ENCODE measurements at places on chromosomes 16 and 17.
A peak's percentile ranks its signal among the peaks of the same experiment; 100 is the strongest.

- DNase-seq = no peak
Observed at GRCh38 chr16:80323187-80323807, 217.5 kb upstream of the DYNLRB2 start.

GRCh38 chr17:76968707-76969597, 100.7 kb downstream of the MGAT5B start:
- DNase-seq = peak; percentile 7

- no peak for DNase-seq
Observed at GRCh38 chr16:68490829-68491575, 42.7 kb upstream of the SMPD3 start.

- no peak for DNase-seq
Observed at GRCh38 chr17:39835038-39835786, 28.9 kb downstream of the IKZF3 start.

- no peak for DNase-seq
Observed at GRCh38 chr17:28402224-28402630, 3.8 kb downstream of the SLC46A1 start.

DNA sequence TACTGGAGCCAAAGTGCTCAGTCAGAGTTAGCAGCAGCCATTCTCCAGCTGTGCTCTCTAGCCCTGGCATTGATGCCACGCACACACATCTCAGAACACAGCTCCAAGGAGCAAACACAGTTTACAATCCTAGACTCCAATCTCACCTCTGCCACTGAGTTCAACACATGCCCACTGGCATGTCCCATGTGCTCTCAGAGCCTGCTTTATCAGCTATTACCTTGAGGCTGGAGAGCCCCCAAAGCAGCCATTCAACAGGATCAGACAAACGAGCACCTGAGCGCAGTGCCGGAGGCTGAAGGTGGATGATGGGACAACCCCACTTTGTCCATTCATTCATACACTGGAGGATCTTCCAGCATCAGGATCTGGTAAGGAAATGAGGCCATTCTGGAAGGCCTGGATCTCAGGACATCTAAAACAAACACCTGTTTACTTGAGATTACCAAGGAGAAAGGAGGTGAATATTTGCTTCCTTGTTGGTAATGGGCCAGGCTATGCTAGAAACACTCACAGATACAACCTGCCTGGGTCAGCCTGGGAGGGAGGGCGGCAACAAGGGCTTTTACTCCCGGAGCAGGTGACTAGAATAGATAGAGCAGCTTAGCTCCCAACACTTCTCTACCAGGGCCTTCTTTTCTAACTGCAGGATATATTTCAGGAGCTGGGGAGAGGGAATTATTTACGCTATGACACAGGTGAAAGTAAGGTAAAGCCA, 25.4 kb downstream of the RANBP10 start:
- no peak for DNase-seq

DNA sequence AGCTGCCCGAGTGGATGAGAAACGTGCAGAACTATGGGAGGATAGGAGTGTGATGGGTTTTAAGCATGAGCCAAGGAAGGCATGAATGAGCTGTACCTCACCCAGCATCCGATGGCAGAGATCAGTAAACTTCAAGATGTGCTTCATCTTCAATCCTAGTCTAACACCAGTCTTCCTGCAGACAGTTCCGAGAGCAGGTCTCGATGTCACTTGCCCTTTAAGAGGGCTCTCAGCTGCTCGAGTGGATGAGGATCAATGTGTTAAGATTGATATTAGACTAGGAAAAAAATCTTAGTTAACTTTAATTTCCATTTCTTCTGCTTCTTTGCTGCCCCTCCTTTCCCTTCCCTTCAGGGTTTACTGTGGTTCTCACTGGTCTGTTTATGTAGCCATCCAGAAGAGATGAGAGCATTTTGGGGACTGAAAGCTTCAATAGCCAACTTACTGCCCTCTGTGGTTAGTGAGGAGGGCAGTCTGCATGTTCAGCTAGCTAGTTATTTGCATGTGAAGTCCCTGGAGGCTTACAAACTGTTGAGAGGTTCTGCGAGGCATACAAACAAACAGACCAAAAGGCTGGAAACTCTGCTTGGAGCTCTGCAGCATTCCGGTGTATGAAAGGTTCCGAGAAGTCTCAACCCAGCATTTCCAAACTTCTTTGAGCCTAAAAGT, 15.3 kb downstream of the KLHL36 start:
- no peak for DNase-seq

DNA sequence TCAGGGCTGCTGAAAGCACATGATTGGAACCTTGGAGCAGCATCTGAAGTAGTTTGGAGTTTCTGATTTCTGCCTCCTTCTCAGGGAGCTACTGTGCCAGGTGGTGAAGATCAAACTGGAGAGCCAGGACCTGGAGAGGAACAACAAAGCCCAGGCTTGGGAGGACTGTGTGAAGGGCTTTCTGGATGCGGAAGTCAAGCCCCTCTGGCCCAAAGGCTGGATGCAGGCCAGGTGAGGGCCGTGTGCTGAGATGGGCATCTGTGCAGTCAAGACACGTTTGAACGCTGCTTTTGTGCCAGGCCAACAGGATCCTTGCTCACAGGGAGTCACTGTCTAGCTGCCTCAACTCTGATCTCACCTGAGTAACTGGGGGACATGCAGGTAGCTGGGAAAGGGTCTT, 23.8 kb downstream of the UBN1 start:
- DNase-seq = no peak

- no peak for DNase-seq
Observed at GRCh38 chr16:29663016-29663806, at the start of gene SPN. Gene SPN (plus strand): TSS chr16:29663247. CDS start chr16:29663729, 482 bp downstream.

- DNase-seq = no peak
Observed at GRCh38 chr17:10077561-10078299, 120.7 kb downstream of the GAS7 start.

- DNase-seq = no peak
Observed at GRCh38 chr16:69179328-69180010, 7.5 kb upstream of the SNTB2 start.

DNA sequence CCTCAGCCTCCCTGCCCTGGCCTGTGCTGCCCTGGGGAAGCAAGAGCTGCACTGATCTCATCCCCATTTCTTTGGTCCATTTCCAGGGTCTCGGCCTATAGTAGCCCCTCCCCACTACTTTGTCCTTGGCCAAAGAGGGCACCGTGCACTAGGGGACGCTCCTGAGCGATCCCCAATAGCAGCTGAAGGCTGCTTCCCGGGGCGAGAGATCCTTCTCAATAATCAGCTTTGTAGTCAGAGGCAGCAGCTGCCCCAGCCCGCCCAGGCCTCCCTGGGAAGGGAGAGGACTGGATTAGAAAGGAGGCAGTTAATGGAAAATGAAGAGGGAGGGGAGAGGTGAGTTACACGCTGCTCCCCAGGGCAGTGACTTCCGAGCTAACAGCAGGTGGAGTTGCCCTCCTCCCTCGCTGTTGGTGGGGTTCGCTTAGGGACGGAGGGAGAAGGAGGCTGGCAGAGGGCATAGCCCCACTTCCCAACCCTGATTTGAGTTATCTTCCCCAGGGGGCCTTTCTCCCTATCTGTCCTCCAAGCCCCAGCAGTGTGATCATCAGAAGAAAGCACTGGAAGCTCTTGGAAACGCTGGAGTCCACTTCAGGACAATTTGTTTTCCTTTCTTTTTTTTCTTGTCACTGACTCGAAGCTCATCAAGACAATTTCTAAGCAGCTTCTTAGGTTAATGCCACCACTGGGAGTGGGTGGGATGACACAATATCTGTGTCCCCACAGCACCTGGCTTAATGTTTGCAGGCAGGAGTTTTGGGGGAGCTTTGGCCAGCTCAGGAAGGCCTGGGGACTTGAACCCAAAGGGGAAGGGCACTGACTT, 2.6 kb downstream of the MXRA7 start:
- DNase-seq = no peak

DNA sequence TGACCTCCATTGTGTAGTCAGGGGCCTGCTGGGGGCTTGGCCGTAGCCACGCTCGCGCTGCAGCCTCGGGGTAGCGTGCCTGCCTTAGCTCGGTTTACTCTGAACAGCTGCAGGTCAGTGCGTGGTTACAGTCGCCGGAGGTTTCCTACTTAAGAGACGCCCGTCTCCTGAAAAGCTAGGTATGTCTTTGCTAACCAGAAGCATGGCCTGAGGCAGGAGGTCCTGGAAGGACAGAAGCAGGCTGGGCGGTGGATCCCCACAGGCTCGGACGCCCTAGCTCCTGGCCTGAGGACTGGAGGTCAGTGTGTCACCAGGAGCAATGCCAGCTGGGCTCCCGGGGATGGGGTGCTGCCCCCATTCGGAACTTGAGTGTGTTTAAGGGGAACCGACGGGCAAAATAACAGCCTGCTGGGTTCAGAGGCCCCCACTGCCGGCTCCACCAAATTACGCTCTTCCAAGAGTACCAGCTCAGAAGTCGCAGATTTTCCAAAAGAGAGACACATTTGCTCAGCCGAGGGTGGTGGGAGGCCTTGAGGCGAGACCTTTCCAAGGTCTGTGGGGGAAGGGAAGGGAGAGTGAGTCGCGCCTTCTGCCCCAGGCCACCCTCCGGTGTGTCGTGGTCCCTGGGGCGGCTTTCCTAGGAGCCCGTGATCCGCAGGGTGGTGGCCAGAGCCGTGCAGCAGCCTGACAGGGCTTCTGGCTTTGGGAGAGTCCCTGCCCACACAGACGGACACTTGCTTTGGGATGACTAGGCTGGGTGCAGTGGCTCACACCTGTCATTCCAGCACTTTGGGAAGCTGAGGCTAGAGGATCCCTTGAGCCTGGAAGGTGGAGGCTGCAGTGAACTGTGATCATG, 3.9 kb upstream of the GNG13 start:
- DNase-seq = no peak

- DNase-seq = no peak
Observed at GRCh38 chr16:86673956-86674453, 95.7 kb downstream of the FOXL1 start.

GRCh38 chr16:75305364-75306098, 54.1 kb upstream of the BCAR1 start:
- peak; percentile 9 for DNase-seq

DNA sequence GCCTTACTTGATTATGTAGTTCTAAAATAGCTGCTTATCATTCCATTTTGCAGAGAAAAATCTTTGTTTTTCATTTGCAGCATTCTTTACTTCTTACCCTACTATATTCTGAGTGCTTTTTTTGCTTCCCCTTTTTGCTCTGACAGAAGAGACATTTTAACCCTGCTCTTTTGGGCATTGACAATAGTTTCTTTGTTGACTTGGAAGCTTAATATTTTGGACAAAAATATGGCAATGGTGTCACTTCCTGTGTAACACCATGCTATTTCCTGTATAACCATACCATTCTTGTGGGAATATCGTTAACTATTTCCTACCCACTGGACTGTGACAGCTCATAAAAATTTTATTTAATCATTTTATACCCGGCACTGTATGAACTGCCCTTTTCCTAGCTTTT, 747.1 kb downstream of the CDH8 start:
- DNase-seq = no peak

GRCh38 chr16:4709481-4709880, 16.1 kb downstream of the NUDT16L1 start:
- DNase-seq = no peak

- no peak for DNase-seq
Observed at GRCh38 chr17:75731716-75732498, 10.6 kb downstream of the ITGB4 start.

GRCh38 chr16:27322858-27323780, 9.3 kb downstream of the IL4R start:
- DNase-seq = no peak

GRCh38 chr17:47980541-47980940, 9.6 kb downstream of the CDK5RAP3 start:
- no peak for DNase-seq

DNA sequence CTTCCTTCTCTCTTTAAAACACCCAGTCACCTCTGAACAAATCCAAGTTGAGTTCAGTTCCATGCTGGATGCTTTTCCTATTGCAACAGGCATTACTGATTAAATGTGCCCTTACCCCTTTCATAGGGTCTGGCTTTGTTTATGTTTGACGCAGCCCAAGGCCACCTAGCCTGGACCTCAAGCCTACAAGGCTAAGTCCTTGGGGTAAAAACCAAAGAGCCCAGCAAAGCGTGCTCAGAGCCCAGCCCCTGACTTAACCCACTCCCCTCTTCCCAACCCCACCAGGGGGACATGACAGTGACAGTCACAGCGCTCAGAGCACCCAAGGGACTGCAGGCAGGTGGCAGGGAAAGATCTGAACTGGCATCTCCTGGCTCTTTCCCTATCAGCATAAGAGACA, 200.6 kb downstream of the XYLT1 start:
- DNase-seq = no peak

DNA sequence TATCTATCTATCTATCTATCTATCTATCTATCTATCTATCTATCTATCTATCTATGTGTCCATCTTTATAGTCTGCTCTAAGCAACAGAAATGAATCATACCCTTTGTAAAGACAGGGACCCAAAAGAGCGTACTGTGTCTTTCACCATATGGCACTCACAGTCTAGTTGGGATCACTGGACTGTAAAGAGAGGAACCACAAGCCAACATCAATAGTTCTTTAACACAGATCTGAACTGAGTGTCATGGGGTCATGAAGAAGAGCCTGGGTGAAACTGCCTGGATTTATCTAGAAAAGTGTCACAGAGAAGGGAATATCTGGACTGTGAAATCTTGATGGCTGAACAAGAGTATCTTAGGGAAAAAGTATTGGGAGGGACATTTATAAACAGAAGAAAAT, 619.1 kb upstream of the SOX9 start:
- DNase-seq = no peak

- no peak for DNase-seq
Observed at GRCh38 chr16:57315416-57315815, 30.9 kb upstream of the PLLP start.

- no peak for DNase-seq
Observed at GRCh38 chr17:46929413-46929812, 6.5 kb downstream of the GOSR2 start.

- DNase-seq = no peak
Observed at GRCh38 chr17:65066901-65067300, 10.4 kb upstream of the GNA13 start.

DNA sequence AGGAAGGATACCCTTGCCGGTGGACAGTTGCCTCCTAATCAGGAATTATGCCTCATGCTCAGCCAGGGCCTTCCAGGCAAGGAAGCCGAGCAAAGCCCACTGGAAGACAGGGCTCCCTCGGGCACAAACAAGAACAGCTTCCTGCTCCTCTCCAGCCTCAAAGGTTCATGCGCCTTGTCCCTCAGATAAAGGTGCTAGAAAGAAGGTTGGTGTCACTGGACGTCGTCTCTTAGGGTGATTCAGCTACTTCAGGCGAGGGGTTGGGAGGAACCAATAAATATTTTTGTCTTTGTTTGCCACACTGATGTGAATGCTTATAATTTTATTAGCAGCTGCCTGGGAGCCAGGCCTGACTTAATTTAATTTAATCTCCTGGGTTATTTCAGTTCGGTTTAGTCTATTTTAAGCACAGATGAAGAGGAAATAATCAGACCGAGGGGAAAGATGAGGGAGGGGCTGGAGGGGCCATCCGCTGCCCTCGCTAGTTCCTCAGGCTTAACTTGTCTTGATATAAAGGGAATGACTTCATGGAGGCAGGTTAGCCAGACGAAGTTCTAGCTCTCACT, 171.8 kb upstream of the CACNG5 start:
- DNase-seq = no peak

DNA sequence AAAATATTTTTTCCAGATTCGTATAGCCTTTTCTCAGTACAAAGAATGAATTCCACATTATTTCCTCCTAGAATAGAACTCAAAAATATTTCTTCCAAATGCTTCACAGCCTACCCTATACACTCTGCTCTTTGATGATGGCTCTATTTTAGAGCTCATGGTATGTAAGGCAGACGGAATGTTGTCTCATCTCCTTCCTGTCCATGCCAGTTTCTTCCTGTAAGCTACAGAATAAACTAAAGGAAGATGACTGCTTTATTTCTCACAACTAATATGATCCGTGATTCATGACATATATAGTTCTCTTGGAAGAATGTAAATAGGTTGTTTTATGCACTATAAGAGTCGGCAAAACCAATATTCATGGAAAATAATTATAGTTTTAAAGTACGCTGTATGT, 723.1 kb downstream of the CDH11 start:
- no peak for DNase-seq

- DNase-seq = no peak
Observed at GRCh38 chr17:35170968-35171771, 23.0 kb downstream of the SLC35G3 start.

Data from stimulated activated CD8-positive, alpha-beta memory T cell treated with anti-CD3 and anti-CD28 coated beads, Interleukin-2, amount 100 ng/mL, for 1 hour (primary cell).